K562 (cell line): ENCODE measurements at places on chromosomes 1 and 21. TPM values are rescaled to one million over a fixed set of nuclear protein-coding genes. Genes with fewer than 3 reads are reported as not detected.

GRCh38 chr1:55352811-55353180 lies 137.6 kb upstream of the USP24 start:
- H3K27ac ChIP-seq: no peak overlapping the region
- H3K27me3 ChIP-seq: no peaks in the 10 kb centered on the region
- DNase-seq: no peak
- H3K4me3 ChIP-seq: no peak overlapping the region

Gene GJA8
- polyA plus RNA-seq: not detected in 2 replicates

Gene OR2T33
- polyA plus RNA-seq: not detected in 2 replicates

Gene RIPK4
- polyA plus RNA-seq: not detected in 2 replicates
